ENCODE measurements at places on chromosomes 7 and 10. TPM values are rescaled to one million over a fixed set of nuclear protein-coding genes. Genes with fewer than 3 reads are reported as not detected.
A peak's percentile ranks its signal among the peaks of the same experiment; 100 is the strongest.

The GRID1 gene
- 5.2 TPM for total RNA-seq

The GARIN1A gene
- total RNA-seq, result not detected

- no peak for DNase-seq
These were observed 244.4 kb downstream of the FANK1 start for GRCh38 chr10:126140746-126141273.

DNA sequence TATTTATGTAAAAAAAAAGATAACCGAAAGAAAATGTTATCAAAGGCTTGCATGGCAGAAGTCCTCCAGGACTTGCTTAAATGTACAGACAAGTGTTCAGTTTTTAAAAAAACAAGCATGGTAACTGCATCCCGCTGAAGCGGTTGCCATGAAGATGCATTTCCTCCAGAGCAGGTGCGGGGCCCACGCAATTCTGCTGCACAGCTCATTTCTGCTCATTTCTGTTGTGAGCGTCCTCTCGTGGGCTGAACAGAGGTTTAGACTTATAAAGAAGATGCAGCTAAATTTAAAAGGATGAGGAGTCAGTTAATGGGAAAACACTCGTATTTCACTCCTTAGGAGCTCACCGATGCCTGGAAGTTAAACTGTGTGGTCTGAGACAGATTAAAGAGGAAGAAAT lies 247.6 kb downstream of the DNAJB6 start:
- DNase-seq, result no peak

GRCh38 chr10:90614631-90615030 lies 243.2 kb downstream of the HTR7 start:
- DNase-seq, result no peak

DNA sequence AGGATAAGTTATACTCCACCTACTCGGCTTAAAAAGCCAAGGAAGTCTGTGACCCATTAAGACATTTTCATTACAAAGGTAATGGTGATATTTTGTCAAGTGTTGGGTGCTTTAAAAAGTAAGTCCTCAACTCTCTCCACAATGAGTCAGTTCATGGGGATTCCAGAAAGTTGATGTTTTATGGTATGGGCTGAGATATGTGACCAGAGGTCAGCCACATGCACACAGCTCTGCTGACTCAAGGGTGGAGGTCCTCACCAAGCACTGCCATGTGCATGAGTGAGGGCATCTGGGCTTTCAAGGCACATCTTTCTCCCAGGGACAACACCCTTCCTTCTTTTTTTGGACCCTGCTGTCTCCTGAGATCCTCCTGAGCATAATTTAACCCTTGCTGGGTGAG lies 292.9 kb downstream of the PTEN start:
- peak; percentile 89 for DNase-seq

GRCh38 chr7:69412331-69413146 lies 185.7 kb upstream of the AUTS2 start:
- DNase-seq, result peak; percentile 93

DNA sequence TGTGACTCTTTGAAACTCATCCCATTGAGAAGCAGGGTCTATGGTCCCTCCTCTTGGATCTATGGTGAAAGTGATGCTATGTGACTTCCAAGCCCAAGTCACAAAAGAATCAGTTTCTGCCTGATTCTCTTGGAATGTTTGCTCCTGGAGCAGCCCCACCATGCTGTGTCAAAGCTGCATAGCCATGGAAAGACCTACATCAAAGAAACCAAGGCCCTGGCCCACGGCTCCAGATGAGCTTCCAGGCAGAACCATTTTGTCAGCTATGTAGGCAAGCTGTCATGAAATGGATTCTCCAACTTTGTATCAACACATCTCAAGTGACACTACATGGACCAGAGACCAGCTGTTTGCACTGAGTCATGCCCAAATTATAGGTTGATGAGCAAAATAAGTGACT lies 77.0 kb downstream of the AASS start:
- DNase-seq, result no peak

GRCh38 chr7:4074407-4074806 lies 607.7 kb upstream of the FOXK1 start:
- DNase-seq, result no peak
